PC-3 (cell line): ENCODE measurements at places on chromosomes 7 and 10.

DNA sequence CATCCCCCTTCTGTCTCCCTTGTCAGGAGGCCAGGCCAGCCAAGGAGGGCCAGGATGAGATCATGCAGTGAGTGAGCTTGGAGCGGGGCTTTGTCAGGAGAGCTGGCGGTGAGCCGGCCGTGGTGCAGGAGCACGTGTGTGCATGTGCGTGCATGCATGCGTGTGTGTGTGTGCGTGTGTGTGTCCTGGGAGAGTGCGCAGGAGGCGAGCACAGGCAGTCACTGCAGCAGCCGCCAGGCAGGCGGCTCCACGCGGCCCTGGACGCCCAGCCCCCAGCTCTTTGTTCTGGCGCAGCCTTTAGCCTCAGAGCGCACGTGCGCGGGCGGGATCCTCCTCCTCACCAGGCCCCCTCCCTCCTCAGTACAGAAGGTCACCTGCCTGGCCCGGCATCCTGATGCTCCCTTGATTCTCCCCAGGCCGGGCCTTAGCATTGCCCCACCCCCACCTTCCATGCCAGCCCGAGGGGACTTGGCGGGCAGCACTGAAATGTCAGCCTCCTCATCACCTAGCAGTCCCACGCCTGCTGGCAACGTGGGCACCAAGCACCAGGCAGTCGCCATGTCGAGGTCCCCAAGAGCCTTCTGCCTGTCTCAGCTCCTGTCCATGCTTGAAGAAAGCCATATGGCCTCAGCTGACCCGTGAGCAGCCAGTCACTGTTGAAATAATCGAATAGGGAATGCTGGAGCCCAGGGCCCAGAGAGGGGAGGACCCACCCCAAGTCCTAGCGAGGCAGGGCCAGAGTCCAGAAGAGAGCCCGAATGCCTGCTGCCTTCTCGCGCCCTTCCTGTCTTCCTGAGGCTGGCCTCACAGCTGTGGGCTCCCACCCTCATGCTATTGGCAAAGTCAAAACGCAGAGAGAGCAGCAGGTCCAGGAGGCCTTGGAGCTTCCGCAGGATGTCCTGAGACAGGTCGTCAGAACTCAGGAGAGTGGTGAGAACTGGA lies 125.9 kb upstream of the PPIF start:
- no peak for DNase-seq

DNA sequence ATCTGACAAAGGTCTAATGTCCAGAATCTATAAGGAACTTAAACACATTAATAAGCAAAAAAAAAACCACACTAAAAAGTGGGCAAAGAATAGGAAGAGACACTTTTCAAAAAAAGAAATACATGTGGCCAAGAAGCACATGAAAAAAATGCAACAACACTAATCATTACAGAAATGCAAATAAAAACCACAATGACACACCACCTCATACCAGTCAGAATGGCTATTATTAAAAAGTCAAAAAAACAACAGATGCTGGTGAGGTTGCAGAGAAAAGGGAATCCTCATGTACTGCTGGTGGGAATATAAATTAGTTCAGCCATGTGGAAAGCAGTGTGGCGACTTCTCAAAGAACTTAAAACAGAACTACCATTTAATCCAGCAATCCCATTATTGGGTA lies 119.0 kb downstream of the LMBR1 start:
- no peak for DNase-seq

DNA sequence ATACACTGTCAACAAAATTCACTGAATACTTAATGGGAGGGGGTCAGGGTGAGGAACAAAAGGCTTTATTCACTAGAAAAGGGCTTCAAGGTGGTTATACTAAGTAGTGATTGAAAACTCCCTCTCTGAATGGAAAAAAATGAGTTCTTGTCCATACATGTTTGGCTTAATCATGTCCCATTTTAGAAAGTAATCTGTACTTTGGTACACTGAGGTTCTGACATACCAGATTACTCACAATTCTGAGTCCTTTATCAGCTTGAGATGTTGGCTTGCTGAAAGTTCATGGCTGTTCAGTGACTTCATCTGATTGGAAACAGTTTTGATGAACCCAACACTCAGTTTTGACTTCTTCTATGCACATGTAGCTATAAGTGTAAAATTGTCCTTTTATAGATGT lies 12.8 kb upstream of the NOBOX start:
- no peak for DNase-seq

- no peak for DNase-seq
Measured at GRCh38 chr7:42241424-42241823, 4.4 kb upstream of the GLI3 start.

DNA sequence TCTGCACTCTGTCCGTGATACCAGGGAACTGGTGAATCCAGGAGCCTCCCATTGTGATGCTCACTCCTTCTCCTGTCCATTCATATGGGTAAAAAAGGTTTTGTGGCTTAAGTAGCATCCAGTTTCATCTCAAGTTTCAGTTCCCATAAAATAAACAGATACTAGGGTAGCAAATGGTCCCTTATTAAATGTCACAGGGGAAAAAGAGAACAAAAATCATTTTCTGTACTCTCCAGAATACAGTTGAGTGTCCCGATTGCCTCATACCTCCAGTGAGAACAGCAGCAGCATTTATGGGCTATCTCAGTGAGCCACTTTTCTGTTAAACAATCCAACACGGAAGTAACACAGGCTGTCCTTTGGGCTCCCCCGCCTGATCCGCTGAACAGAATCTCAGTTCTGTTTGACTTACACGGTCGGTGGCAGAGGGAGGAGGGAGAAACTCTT lies 179.6 kb downstream of the CELF2 start:
- DNase-seq, result no peak

DNA sequence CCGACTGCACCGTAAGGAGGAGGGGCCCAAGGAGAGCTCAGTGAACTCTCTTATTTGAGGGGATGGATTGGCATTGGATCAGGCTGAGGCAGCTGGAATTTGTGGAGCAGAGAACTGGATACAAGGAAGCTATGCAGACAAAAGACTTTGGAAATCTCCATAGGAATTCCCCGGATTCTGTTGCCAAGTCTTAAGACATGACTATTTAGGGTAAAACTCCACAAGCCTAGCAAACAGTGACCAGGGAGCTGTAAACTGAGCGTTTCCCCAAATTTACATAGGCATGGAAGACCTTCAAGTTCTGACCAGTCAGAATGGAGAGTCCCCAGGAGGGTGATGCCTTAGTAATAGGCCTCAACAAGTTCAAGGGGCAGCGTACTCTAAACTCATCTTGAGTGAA lies 82.5 kb upstream of the PCBD1 start:
- DNase-seq, result no peak

- DNase-seq, result peak; percentile 25
Measured at GRCh38 chr10:49285232-49285631, 13.7 kb upstream of the C10orf71 start.

DNA sequence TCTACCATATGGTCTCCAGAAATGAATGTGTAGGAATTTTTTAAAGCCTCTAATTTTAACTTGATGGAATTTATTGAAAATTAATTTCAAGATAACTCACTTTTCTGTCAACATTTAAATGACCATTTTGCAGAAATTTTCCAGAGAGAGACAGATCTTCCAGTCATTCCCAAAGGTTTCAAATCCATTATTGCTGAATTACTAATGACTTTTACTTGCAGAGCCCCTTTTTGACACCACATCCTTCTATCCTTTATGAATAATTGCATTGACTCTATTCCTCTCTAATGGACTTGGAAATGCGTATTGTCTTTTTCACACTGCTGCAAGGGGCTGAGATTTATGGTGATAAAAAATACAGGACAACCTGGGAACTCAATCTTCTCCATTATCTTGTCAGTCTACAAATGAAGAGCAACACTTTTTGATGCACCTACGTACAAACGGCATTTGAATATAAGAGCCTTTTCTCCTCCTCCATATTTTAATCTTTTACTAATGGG lies 42.7 kb downstream of the CUBN start:
- DNase-seq, result no peak

DNA sequence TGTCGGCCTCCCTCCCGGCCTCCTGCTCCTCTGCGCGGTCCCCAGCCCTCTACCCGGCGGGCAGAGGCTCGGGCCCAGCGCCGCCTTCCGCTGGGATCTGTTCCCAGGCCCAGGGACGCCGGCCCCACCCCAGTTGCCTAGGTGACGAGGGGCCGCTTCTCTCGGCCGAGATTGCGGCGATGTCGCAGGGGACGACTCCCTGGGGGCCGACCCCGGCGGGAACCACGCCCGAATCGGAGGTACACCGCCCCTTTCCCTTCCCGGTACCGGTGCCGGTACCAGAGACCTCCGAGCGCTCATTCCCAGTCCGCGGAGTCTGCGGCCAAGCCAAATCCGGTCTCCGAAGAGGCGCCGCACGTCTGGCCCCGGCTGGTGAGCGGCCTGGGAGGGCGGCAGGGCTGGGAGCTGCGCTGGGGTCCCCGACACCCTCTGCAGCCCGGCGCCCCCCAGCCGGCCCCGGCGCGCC lies at the start of gene CABCOCO1:
TSS of gene CABCOCO1 (plus strand) at position 136 of the 466 bp plus-strand sequence. CDS start at position 180, 44 bp downstream.
- DNase-seq, result peak; percentile 91

DNA sequence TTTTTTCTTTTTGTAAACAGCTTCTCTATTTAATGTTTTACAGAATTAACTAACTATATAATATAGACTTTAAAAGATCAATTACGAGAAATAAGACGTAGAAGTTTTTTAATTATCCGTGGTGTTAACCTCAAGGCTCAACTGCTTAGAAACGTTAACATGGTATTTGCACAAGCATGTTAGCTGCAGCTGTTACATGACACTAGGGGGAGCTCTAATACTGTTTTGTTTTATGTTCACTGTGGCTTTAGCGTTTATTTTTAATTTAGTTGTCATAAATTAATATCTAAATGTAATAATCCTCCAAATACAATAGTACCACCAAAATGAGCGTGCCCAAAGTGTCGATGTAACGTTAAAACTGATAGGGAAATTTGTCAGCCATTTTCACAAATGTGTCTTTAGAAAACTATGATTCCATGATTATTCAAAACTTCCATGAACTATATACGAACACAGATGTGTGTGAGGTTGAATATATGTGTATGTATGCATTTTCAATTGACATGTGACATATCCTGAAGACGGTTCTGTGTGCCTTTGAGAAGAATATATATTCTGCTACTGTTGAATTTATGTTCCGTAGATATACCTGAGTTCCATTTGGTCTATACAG lies 828.8 kb upstream of the MBL2 start:
- peak; percentile 92 for DNase-seq

DNA sequence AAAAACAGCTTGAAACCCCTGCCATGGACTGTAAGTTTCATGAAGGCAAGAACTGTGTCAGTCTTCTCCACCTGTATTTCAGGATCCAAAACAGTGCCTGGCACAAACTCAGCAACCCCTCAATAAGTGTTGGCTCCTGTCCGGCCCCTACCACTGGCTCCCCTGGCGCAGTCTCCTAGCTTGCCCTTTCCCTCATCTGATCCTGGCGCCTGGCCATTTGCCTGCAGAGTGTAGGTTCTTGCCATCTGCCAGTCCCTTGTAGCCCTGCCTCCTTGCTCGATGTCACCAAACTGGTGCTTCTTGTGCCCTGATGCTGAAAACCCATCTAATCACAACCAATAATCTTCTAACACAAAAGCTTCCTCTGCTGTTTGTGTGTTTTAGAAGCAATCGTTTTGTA lies 60.4 kb downstream of the LGI1 start:
- DNase-seq, result no peak

- peak; percentile 73 for DNase-seq
Measured at GRCh38 chr7:50824882-50825281, 42.2 kb upstream of the GRB10 start.

GRCh38 chr7:22584179-22584578 lies 84.2 kb upstream of the STEAP1B start:
- DNase-seq, result no peak

- DNase-seq, result no peak
Measured at GRCh38 chr7:141675436-141676215, 26.3 kb downstream of the DENND11 start.

- DNase-seq, result peak; percentile 51
Measured at GRCh38 chr7:34762764-34763163, 104.7 kb downstream of the NPSR1 start.

- DNase-seq, result peak; percentile 95
Measured at GRCh38 chr10:69716711-69717560, 84.8 kb upstream of the COL13A1 start.

DNA sequence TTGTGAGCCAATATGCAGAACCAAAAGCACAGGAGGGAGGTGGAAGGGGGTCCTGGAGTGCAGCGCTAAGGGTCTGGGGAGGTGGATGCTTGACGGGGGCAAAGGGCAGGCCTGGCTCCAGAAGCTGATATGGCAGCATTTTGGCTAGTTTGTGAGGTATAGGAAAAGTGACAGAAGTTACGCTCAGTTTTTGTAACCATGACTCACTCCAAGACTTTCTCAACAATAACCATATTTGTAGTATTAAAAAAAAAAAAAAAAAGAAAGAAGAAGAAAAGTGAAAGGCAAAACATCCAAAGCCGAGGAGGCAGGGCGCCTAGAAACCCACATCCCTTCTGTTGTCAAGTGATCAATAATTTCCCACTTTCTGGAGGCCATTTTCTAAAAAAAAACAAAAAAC lies 92.3 kb downstream of the RNF216 start:
- no peak for DNase-seq

- no peak for DNase-seq
Measured at GRCh38 chr7:30649717-30650420, 32.4 kb downstream of the CRHR2 start.

DNA sequence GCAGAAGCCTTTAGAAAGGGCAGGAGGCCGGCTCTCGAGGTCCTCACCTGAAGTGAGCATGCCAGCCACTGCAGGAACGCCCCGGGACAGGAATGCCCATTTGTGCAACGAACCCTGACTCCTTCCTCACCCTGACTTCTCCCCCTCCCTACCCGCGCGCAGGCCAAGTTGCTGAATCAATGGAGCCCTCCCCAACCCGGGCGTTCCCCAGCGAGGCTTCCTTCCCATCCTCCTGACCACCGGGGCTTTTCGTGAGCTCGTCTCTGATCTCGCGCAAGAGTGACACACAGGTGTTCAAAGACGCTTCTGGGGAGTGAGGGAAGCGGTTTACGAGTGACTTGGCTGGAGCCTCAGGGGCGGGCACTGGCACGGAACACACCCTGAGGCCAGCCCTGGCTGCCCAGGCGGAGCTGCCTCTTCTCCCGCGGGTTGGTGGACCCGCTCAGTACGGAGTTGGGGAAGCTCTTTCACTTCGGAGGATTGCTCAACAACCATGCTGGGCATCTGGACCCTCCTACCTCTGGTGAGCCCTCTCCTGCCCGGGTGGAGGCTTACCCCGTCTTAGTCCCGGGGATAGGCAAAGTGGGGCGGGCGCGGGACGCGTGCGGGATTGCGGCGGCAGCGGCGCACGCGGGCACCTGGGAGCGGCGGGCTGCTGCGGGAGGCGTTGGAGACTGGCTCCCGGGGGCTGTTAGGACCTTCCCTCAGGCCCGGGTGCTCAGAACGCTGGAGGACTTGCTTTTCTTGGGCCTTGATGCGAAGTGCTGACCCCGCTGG lies at the start of gene FAS:
TSS of gene FAS (plus strand) at position 415 of the 777 bp plus-strand sequence. CDS start at position 494, 79 bp downstream.
- DNase-seq, result peak; percentile 66
